ENCODE measurements at places on chromosomes 16 and 17.

- no peak for DNase-seq
These were observed 97.0 kb upstream of the TOB1 start for GRCh38 chr17:50963139-50963538.

GRCh38 chr17:74994440-74994839 is 7.0 kb downstream of the CDR2L start:
- DNase-seq, result no peak

DNA sequence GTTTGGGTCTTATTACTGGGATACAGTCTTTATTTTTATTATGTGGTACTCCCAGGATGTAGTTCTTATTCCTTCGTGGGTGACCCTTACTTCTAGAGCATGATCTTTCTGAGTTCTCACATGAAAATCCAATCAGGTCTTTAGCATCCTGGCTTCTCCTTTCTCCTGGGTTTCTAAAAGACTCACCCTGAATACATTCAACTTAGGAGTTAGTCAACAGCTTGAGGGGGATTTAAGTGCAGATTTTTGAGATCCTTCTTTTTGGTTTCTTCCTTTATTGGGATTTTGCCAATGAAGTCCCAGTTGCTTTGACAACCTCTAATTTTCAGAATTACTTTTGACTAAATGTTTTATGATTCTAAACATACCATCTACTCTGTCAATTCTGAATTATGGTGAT is 68.2 kb downstream of the SIAH1 start:
- DNase-seq, result no peak

DNA sequence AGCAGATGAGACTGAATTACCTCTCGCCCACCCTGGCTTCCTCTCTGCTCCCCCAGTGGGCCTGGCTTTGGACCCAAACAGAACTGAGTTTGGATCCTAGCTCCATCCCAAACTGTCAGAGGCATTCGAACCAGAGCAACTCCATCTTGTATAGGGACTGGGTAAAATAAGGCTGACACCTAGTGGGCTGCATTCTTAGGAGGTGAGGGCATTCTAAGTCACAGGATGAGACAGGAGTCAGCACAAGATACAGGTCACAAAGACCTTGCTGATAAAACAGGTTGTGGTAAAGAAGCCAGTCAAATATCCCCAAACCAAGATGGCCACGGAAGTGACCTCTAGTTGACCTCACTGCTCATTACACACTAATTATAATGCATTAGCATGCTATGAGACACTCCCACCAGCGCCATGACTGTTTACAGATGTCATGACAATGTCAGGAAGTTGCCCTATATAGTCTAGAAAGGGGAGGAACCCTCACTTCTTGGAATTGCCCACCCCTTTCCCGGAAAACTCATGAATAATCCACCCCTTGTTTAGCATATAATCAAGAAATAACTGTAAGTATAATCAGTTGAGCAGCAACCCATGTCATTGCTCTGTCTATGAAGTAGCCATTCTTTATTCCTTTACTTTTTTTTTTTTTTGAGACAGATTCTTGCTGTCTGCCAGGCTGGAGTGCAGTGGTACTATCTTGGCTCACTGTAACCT is 44.4 kb downstream of the LYRM1 start:
- no peak for DNase-seq

DNA sequence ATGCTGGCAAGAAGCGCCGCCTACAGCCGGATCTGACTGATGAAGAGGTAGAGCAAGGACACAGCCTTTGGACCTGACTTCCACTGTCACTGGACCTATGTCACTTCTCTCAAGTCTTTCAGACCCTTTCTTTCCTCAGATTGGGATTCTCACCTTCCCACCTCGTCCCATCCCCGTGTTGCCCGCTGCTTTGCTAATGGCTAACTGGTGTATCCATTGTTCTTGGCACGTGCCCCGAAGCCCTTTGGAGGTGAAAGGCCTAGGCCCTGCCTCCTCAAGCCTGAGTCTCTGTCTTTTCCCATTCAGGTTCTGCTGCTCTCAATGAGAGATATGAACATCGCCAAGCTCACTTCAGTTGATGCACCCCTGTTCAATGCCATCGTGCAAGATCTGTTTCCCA is 53.3 kb upstream of the KDM6B start:
- no peak for DNase-seq

DNA sequence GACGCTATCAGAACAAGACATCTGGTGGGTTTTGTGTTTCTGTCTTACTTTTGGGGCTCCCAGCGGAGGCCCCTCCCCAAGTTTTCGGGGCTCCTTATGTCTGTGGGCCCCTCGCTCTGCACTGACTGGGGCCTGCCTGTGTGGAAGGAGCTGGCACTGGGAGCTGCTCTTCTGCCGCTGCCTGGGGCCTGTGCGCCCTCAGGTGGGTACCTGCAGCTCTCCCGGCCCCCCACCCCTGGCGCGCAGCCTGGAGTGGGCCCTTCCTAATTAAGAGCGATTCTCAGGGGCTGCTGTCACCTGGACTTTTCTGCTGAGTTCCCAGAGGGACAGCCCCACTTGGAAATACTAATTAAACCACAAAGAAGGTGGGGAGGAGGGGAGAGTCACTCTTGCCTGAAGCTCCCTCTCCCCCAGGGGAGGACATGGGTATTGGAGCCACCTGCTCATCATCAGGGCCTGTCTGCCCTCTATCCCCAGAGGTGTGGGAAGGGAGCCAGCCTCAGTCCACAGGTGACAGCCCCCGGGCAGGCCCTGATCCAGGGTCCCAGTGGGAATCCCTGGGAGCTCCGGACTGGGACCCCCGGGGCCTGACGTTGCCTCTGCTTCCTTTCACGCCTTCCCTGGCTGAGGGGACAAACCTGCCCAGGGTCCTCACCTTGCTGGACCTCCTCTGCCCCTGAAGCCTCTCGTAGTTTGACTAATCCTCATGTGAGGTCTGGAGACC is 36.5 kb downstream of the GSE1 start:
- DNase-seq, result no peak

DNA sequence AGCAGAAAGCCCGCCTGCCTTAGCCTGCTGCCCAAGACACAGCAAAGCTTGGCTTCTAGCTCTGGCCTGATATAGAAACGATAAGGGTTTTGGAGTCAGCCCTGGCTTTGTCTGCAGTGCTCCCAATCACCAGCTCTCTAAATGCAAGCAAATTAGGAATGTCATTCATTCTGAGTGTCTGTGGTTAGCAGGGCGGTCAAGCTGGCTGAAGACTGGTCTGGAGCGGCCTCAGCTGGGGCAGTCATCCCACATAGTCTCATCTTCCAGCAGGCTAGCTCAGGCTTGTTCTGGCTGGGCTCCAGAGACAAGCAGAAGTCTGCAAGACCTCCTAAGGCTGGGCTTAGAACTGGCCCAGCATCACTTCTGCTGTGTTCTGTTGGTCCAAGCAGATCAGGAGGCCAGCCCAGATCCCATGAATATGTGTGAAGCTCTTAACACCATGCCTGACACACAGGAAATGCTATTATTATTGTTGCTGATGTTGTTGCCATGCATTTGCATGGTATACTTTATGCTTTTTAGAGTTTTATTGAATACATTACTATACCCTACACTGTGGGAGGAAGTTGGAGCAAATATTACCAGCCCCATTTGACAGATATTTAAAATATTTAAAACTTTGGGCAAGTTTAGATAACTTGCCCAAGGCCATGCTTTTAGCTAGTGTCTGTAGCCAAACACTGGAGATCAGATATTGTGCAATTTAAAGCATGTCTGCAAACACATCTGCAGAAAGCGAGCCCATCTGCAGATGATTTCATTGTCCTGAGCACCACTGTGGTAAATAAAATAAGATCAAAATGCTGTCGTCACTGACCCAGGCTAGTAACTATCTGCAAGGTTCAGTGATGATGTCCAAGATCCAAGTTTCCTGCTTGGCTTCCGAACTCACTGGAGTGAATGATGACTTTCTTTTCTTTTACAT is 24.8 kb downstream of the TMC7 start:
- DNase-seq, result no peak

DNA sequence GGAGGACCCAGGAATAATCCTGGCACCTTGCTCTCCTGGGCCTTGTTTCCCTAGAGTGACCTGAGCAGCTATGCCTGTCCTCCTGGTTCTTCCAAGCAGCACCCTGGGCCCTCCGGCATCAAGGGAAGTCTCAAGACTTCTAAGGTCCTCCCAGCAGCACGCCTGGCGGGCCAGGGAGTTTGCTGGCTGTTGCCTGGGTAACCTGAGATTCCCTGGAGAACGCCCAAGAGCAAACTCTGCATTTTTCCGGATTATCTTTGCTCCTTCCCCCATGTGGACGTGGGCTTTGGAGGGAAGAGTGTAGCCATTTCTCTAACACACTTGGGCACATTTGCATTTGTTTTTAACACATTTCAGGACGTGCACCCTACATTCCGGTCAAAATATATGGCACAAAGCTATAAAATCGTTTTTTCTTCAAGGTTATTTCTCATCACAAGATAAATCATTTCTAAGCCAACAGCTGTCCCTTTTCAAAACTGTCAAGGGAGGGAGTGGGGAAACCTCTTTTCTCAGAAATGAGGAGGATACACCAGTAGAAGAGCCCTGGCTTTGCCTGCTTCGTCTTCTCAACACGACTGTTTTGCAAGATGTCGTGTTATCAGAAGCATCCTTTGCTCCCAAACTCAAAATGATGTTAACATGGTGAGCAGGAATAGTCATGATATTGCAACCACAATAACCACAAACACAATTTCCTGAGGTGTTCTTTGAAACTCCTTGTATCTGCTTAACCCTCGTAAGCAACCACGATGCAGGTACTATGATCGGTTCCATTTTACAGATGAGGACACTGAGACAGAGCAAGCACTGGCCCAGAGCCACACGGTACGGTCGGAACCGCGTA is 116.5 kb downstream of the ADCY9 start:
- no peak for DNase-seq

GRCh38 chr17:44038604-44039011 is 23.8 kb upstream of the TMEM101 start:
- DNase-seq, result no peak

GRCh38 chr16:261031-261691 is 14.6 kb downstream of the RGS11 start:
- DNase-seq, result no peak

- DNase-seq, result peak; percentile 39
These were observed 1.9 kb downstream of the SLC16A3 start for GRCh38 chr17:82230609-82231311.

DNA sequence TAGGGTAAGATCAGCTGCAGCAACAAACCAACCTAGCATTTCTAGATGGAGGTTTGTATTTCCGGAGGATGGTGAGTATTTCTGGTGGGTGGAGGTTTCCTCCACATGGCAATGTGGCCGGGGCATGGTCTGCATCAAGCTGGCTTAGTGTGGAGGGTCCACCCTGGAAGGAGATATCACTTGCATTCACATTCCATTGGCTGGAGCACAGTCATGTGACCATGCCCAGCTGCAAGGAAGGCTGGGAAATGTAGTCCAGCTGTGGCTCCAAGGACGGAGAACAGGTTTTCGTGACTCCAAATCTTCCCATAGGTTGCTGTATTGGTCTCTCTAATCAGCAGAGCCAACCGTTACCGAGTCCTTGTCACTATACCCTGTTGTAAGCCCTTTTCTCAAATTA is 68.7 kb downstream of the RAI1 start:
- no peak for DNase-seq

GRCh38 chr17:67137860-67138259 is 93.5 kb downstream of the CACNG1 start:
- DNase-seq, result no peak

GRCh38 chr16:77840673-77841501 is 52.5 kb downstream of the VAT1L start:
- no peak for DNase-seq

DNA sequence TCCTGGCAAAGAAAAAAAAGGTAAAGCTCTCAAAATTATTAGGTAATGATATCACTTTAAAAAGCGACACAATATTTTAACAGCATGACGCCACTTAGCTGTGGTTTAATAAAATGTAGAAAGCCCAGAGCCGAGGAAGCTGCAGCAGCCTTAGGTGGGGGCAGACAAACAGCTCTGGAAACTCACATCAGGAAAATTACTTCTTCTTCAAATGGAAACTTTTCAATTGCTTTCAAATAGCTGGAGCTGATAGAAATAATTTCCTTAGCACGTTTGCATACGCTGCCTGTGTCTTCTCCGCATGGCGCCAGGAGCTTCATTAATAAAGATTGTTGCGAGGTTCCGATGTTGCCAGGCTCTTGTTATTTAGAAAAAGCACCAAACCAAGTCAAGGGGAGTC is 835.3 kb upstream of the EEF2KMT start:
- no peak for DNase-seq

DNA sequence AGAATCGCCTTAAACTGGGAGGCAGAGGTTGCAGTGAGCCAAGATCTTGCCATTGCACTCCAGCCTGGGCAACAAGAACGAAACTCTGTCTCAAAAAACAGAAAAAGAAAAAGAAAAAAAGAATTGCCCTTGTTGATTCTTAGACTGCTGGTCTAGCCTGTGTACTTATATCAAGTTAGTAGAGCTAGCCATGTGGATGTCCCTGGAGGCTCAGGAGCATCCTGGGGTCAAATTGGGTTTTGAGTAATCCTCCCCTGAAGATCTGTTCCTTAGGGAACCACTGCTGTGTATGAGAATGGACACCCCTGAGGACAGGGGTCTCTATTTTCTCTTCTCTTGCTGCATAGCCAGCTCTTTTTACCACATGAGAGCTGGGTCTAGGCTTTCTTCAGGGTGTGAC is 21.5 kb downstream of the SLC7A6OS start:
- no peak for DNase-seq

GRCh38 chr17:80246266-80246681 is 14.4 kb upstream of the RNF213 start:
- DNase-seq, result no peak

GRCh38 chr17:12603566-12603965 is 62.1 kb upstream of the MYOCD start:
- DNase-seq, result no peak

- DNase-seq, result no peak
These were observed 42.9 kb downstream of the TBC1D16 start for GRCh38 chr17:79992649-79993389.

Data from activated T-helper 1 cell treated with anti-CD3 and anti-CD28 coated beads, Interleukin-2, amount 50 U/mL, for 16 hours (primary cell).